ENCODE measurements at places on chromosomes 16 and 17.

- DNase-seq = no peak
Measured at GRCh38 chr16:56608876-56609462, 585 bp downstream of the MT2A start.

GRCh38 chr17:57552114-57552624, 192.9 kb downstream of the CCDC182 start:
- no peak for DNase-seq

- no peak for DNase-seq
Measured at GRCh38 chr16:23071196-23072083, 77.8 kb downstream of the USP31 start.

- no peak for DNase-seq
Measured at GRCh38 chr17:59617156-59617732, 2.5 kb upstream of the CLTC start.

DNA sequence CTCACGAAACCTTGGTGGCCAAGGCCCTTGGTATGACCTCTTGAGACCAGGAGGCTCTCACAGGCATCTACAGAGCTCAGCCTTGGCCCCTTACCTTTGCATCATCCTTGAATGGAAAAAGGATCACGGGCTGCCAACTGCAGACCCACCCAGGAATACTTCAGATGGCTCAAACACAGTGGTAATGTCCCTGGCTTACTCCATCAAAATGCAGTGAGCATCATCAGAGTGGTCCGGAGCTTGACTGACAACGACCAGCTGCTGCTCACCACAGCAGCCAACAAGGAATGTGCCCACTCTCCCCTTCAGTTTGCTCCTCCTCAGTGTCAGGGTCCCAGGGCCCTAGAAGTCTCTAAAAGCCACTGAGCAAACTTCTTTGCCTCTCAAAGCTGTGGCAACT, 17.6 kb upstream of the MYH3 start:
- no peak for DNase-seq

Measured in left hindlimb (tissue), 1 donor.